Stimulated activated CD8-positive, alpha-beta memory T cell treated with anti-CD3 and anti-CD28 coated beads, Interleukin-2, amount 100 ng/mL, for 48 hours (primary cell): ENCODE measurements at places on chromosomes 3 and 15.

- DNase-seq = no peak
Measured at GRCh38 chr3:24748520-24748919, 253.9 kb upstream of the THRB start.

DNA sequence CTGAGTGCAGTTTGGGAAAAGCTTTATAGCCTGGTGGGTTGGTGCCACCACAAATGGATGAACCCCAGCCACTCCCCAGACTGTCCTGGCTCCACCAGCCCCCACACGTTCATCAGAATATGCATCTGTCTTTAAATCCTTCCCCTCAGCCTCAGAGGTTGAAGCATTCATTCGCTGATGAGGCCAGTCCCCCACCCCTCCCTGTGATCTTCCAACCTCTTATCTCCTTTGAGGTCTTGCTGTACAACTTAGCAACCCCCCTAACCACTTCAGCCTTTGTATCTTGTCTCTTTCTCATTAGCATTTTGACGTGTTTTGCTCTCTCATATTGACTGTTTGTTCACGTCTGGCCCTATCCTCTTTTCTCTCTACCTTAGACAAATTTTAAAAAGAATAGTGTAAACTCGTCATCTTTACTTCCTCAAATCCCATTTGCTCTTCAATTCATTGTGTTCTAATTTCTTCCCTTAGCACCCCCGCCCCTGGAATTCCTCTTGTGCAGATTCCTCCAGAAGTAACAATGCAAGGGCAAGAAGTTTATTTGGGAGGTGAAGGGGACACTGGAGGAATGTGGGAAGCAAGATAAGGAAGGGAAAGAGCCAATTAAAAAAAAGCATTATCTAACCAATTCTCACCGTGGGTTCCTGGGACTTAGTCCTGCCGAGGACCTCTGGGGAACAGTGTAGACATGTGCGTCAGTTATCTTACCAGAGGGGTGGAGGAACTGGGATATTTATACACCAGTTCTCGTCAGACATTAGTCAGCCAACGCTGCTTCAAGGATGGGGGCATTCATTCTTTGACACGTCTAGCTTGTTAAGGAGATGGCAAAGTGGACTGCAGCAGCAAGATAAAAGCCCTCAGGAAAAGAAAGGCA is 38.6 kb downstream of the MOBP start:
- no peak for DNase-seq

DNA sequence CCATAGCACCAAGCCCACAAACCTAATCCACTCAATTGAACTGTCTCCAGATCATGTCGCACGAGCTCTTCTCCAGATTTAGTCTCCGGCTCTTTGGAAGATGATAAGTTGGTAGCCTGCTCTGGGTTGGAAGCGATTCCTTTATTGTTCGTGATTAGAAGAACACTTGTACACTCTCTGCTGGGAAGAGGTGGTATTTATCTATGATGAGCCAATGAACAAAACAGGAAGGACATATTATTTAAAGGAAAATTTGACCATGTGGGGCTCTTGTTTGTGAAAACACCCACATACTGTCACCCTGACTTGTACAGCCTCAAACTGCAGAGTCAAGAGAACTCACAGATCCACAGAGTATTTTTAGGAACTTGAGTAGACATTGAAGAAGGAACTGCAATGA is 54.4 kb downstream of the MYZAP start:
- no peak for DNase-seq

DNA sequence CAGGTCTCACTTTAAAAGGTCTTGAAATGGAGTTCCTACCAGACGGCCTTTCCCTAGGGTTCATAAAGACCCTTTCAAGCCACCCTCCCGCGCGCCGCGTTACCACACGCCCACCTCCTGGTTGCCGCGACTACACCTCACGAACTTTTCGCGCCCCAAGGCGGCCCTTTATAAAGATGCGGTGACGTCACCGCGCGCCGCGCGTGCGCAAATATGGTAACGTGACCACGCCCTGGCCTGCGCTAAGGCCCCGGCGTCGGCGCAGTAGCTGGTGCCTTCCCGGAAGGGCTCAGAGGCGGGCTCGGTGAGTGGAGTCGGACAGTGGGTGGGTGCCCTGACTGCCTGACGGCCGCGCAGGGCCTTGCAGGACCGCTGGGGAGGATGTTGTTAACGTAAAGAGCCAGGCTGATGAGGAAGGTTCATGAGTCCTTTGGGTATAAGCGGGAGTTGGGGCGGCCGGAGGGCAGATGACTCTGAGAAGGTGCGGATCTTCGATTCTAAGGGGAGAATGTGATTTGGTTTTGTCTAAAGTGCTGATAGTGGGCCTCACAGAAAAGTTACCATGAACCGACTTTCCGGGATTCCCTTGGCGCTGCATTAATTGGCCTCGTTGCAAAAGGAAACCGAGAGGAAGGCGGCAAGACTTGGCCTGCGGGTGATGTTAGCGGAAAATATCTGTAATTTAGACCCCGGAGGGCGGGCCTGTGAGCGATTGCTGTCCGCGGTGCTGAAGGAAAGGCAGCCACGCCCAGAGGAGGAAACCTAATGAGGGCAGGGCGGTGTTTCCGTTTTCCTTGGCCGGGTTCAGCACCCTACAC is 54.4 kb downstream of the FEZF2 start:
- DNase-seq = peak; percentile 73

DNA sequence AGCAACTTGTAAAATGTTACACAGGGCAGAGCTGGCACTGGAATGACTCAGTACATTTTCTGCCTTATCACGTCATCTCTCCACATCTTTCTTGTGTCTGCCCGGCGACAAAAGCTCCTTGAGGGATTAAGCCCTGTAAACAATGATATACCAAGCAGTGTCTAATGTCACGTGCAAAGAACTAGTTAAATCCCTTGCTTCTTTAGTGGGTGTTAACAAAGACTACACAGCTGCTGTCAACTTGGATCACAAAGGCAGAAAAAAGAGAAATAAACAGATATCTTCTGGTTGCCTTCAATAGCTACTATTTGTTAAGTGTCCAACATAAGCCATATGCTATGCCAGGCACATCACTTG is 48.1 kb upstream of the FRMD4B start:
- no peak for DNase-seq

- DNase-seq = no peak
Measured at GRCh38 chr3:74605437-74605836, 9.0 kb downstream of the CNTN3 start.

- DNase-seq = no peak
Measured at GRCh38 chr15:52114261-52115055, 1.9 kb upstream of the BCL2L10 start.

DNA sequence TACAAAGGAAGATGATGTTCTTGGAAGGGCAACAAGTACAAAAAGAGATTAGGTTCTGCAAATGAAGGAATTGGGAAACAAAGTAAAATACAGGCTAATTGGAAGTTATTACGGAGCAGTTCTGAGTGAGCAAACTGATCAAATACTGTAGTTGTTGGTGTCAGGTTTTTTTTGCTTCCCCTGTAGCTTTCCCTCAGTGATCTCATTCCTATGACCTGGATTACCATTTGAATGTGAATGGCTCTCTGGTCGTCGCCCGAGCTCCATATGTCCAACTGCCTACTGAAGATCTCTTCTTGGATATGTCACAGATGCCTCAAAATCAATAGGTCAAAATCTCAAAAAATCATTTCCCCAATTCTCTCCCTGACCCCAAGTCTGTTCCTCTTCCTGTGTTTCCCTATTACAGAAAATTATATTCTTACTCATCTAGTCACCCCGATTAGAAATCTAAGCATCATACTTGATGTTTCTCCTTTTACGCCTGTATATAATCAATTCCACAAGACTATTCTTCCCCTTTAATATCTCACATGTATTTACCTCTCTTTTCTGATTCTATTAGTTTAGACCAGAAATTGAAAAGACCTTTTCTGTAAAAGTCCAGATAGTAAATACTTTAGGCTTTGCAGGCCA is 29.0 kb downstream of the GOLM2 start:
- no peak for DNase-seq

GRCh38 chr15:85702321-85703101 is 92.2 kb downstream of the KLHL25 start:
- DNase-seq = no peak

GRCh38 chr15:87689716-87690115 is 566.8 kb downstream of the NTRK3 start:
- no peak for DNase-seq
